Common myeloid progenitor, CD34-positive (primary cell): ENCODE measurements at places on chromosomes 16 and 17.
A peak's percentile ranks its signal among the peaks of the same experiment; 100 is the strongest.

DNA sequence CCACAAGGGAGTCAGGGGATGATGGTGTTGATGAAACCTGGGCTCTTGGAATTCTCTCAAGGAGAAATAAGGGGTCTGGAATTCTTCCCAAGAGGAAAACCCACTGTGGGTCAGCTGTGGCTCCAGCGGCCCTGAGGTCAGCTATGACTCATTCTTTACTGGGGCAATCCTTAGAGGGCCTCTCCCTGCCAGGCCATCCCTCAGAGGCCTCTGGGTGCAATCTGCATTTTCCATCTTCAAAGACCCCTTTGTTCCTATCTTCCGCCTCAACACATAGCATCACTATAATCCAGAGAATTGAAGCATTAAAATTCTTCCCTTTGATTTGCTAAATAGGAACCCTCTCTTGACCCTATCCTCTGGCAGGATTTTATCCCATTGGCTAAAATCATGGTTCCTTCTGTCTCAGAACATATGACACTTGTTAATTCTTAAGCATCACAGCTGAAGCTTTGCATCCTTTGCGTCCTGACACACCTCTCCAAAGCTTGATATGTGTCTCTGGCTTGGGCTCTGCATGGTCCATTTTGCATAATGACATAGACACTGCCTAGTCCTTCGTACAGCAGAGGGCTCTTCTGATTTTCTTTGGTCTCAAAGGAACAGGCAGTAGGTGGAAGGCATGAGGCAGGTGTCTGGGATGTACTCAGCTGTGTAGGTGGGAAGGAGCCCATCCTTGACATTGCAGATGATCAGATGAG lies 4.4 kb upstream of the KRT37 start:
- no peak for DNase-seq

- DNase-seq, result no peak
Observed at GRCh38 chr17:13152501-13152900, 134.7 kb upstream of the ELAC2 start.

DNA sequence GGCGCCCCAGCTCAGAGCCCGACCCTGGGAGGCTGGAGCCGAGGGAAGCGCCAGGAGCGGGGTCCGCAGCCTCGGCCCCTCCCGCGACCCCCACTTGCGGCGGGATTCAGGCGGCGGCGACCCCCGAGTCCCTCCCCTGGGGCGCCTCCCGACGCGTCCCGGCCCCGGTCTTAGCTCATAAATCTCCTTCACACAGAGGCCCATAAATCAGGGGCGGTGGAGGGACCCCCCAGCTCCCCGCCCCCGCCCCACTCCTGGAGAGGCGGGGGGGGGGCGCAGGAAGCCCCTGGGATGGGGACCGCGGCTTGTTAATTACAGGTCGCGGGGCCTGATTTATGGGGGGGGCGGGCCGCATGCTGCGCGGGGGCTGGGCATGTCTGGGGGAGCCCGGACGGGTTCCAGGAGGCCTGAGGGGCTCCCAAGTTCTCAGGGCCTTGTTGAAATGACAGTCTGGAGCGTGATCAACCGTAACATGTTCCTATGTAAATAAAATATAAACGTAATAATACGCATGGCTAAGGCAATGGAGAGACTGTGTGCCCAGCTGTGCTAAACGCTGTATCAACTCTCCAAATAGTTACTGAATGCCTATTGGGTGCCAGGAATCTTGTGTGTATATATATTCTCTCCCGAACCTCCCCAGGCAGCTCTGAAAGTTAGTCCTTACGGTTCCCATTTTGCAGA lies 10.0 kb upstream of the BHLHA9 start:
- no peak for DNase-seq

GRCh38 chr17:7557775-7558543 lies 591 bp upstream of the TNFSF13 start:
- DNase-seq, result peak; percentile 83

DNA sequence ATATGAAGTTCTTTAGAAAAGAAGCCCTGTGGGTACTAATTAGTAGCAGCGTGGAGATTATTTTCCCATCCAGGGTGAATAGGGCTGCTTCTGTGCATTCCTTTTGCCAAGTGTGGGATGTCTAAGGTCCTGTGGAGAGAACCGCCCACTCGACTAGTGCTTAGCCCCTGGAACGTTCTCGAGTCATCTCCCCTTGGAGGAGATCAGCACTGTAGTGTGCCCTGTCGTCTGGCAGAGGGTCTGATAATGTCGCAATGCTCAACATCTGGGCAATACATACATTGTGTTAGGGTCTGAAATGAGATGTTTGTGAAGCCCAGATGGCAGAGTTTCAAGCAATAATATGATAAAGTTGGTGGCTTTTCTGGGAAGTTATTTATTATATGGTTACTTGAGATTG lies 64.8 kb downstream of the SPECC1 start:
- peak; percentile 64 for DNase-seq

DNA sequence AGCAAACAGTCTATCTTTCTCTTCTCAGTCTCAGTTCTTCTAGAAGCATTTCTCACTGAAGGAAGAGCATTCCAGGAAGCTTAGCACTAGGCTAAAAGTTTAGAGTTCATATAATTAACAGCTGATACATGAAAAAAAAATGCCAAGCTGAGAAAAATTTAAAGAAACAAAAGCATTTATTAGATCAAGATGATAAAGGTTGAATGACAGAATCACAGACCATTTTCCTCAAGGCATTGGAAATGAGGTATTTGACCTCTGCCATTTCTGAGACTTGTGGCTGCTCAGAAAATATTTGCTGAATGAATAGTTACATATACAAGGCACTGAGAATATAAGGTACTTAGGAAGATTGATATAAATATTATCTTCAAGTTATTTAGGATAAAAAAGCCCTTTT lies 901.6 kb upstream of the GOT2 start:
- DNase-seq, result no peak

- DNase-seq, result no peak
Observed at GRCh38 chr16:52799149-52799548, 252.2 kb upstream of the TOX3 start.

- DNase-seq, result peak; percentile 49
Observed at GRCh38 chr17:80146121-80147034, 550 bp downstream of the EIF4A3 start.

DNA sequence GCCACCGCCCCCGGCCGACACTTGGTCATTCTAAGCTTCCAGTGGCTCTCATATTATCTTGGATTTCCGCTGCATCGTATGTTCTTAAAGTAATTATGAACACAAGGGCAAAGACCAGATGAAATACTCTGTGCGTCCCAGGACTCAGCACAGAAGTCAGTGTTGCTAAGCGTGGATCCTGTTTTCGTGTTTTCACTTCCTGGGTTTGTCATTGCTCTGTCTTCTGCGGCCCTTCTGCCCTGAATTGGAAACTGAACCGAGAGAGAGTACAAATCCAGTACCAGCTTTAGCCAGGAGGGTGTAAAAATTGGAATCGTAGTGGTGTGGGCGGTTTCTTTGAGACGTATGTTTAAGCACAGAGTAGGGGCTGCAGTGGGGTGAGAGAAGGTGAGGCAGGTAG lies 32.7 kb downstream of the DBNDD1 start:
- DNase-seq, result no peak

- peak; percentile 77 for DNase-seq
Observed at GRCh38 chr16:31880322-31880979, 6.8 kb downstream of the ZNF267 start.

- DNase-seq, result peak; percentile 41
Observed at GRCh38 chr16:2473446-2473926, 1.4 kb upstream of the TBC1D24 start.

GRCh38 chr16:66750279-66751052 lies 943 bp downstream of the DYNC1LI2 start:
- DNase-seq, result no peak

GRCh38 chr17:55324296-55324978 lies 59.7 kb downstream of the HLF start:
- no peak for DNase-seq

GRCh38 chr16:3595110-3595486 lies 16.3 kb downstream of the SLX4 start:
- no peak for DNase-seq

DNA sequence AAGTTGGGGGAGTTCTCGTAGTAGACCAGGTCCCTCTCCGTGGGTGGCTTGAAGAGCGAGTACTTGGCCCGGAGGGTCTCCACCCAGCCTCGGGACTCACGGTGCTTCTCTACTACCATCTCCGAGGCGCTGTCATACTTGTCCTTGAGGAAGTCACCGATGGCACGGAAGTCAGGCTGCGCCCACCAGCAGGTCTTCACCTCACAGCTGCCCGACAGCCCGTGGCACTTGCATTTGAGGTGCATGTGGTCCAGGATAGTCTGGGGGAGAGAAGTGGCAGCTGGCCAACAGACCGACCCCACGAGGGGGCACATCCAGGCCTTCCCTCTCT lies 50.0 kb downstream of the WNT3 start:
- DNase-seq, result no peak

DNA sequence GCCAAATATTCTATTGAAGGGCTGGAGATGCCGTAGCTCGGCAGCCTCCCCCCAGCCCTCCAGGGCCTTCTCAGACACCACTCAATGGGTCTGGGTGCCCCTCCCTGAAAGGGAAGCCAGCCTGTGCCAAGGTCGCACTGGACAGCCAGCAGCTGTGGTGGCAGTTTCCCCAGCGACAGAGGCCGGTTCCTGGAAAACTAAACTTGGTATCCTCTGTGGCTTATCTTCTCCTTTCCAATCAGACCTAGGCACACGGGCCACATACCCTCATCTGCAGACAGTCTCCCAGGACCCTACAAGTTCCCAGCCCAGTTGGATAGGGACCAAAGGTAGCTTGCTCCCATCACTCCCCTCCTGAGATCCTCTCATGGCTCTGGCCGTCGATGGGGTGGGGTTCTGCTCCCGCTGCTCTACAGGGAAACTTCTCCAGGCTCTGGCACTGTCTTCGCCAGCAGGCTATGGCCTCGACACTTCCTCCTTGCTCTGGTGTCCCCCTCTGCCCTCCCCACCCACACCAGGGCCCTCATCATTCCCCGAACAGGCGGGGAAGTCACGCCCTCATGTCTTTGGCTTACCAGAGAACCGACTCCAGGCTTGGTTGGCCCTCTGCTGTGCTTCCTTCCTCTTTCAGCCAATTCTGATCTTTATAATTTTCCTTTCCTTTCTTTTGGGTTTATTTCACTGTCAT lies 18.3 kb upstream of the IL21R start:
- DNase-seq, result peak; percentile 64

DNA sequence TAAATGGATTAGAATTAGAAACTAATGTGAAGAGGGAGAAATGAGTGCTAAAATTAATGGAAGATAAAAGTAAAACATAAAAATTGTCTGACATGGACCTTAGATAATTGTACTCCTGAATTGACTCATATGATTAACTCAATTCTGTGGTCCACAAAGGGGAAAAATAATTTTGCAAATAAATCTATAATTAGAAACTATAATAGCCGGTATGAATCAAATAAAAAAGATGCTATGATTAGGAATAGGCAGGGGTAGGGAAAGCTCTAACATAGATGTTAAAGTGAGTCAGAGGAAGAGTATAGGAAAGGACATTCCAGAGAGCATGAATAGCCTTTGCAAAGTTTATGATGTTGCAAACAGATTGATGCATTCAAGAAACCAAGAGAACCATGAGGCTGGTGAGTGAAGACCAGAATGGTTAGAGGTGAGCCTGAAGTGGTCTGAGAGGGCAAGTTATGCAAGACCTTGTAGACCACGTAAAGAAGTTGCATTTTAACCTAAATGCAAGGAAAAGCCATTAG lies 262.1 kb upstream of the CA10 start:
- no peak for DNase-seq

DNA sequence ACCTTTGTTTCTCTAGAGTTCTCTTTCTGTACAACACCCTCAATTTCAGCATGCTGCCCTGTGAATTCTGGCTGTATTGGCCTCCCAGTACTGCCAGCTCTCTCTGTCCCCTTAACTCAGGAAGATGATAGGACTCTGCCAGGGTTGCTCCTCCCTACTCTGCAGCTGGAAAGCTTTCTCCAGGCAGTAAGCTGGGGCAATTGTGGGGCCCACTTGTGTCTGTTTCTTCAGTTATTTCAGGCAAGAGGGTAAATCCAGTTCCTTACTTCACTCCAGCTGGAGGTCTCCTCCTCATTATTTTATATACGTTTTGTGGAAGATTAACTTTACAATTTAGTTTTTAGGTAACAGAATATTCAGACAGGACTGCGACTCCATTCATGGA lies 9.9 kb downstream of the C17orf100 start:
- no peak for DNase-seq

DNA sequence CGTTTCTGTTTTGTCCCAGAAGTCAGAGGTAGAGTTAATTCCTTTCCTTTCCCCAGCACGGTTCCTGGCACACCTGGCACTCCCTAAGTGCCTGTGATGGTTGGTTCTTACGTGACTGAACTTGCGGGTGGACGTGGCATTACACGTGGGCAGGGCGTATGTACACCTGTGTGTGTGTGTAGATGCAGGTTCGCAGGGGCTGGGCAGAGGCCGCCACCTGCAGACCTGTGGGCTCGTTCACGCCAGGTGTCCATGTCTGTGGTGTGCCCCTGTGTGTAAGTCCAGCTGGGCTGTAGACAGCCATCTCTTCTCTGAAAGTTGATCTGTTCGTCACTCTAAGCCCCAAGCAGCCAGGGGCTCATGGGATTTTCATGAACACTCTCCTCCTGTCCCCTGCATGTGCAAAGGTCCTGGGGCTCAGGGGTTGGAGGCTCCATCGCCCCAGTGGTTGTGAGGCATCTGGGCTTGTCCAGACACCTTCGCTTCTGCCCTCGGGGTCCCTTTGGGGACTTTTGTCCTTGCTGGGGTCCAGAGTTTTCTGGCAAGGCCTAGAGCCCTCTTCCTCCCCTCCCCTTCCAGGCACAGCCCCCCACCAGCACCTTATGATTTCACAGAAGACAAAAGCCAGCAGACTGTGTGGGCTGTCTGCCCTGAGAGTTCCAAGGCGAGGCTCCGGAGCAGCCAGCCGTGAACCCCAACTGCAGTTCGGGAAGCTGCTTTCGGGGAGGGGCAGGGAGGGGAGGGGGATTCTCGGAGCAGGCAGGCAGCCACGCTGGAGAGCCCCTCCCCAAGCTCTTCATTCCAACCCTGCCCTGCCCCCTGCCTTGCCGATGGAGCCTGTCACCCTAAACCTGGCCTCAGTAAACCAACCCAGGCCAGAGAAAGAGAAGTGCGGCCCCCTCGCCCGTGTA lies 5.4 kb upstream of the FSCN2 start:
- DNase-seq, result peak; percentile 79

DNA sequence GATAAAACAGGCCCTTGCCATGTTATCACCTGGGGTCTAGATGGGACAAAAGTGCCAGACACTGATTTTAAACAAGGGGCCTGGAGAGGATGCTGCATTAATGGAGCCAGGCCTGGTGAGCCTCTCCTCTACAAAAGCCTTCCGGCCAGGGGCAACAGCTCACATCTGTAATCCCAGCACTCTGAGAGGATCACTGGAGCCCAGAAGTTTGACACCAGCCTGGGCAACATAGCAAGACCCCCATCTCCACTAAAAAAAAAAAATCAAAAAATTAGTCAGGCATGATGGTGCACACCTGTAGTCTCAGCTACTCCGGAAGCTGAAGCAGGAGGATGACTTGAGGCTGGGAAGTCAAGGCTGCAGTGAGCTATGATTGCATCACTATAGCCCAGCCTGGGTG lies 3.5 kb downstream of the GINS2 start:
- no peak for DNase-seq

DNA sequence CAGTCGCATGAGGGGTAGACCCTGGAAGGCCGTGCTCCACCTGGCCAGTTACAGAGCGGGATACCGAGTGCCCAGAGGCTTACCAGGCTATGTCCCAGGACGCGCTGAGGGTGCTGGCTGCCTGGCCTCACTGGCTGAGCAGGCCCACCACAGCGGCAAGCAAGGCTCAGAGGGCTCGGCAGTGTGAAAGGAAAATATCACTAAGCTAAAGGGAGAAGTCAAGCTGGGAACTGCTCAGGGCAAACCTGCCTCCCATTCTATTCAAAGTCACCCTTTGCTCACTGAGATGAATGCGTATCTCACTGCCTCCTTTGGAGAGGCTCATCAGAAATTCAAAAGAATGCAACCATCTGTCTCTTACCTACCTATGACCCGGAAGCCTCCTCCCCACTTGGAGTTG lies 37.4 kb downstream of the CCDC57 start:
- DNase-seq, result no peak
